Mesothelial cell of epicardium (in vitro differentiated cells): ENCODE measurements at places on chromosomes 7 and 10.

DNA sequence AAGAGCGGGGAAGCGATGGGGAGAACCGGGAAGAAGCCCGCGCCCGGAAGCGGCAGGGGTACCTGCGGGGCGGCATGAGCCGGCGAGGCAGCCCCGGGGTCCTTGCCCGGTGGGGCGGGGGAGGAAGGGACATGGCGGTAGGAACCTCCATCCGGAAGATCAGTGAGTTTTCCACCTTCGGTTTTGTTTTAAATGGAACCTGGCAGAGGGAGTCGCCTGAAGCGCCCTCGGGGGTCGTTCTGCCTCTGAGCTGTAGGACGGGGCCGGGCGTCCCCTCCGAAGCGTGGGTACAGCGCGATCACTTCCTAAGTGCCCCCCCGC, 471 bp downstream of the PFKP start:
- H3K4me1 ChIP-seq, result peaks cover 14% of the 10 kb centered on the region
- peak overlapping the region; percentile 87 for H3K4me3 ChIP-seq
- H3K27ac ChIP-seq, result no peak overlapping the region
- no peak for DNase-seq

GRCh38 chr7:128221929-128222403, 19.1 kb upstream of the LEP start:
- no peak for DNase-seq
- no peaks in the 10 kb centered on the region for H3K36me3 ChIP-seq
- peaks cover 68% of the 10 kb centered on the region for H3K27me3 ChIP-seq

DNA sequence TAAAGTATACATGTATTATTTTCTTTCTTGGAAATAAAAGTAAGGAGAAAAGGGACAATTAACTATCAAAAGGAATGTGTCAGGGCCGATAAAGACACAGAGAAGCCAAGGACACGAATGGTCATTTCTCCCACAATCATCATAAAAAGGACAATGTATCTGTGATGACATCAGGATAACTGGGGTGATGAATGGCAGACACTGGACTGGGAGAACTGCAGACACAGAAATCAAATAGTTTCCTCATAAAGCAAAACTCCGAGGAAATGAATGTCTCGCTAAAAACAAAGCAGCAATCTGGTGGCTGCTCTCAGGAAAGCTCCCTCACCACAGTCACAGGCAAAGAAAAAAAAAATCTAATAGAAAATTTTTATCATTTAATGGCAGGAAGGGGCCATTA, 69.3 kb upstream of the NPY start:
- H3K4me3 ChIP-seq, result no peak overlapping the region
- H3K4me1 ChIP-seq, result peaks cover 9% of the 10 kb centered on the region
- H3K36me3 ChIP-seq, result no peaks in the 10 kb centered on the region
- peaks cover 11% of the 10 kb centered on the region for H3K27me3 ChIP-seq

DNA sequence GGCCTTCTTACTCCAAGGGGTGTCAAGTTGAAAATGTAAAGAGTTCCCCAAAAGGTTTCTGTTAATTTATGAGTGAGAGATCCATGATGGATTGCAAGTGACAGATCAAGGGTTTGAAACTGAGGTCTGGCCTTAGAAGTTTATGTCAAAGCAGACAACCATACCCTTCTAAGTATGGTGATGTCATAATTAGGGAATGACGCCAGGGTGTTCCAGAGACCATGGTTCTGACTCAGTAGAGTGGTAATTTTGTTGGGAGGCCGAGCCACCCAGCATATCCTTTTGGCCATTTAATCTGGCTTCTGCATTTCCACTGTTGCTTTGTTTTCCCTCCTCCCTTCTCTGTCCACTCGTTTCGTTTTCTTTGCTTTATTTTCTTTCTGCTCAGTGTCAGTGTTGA, 2.7 kb downstream of the TRUB1 start:
- H3K4me3 ChIP-seq, result no peak overlapping the region
- no peak for DNase-seq
- peaks cover 21% of the 10 kb centered on the region for H3K4me1 ChIP-seq
- H3K36me3 ChIP-seq, result peaks cover 18% of the 10 kb centered on the region
- H3K27ac ChIP-seq, result peak overlapping the region; percentile 27
- no peaks in the 10 kb centered on the region for H3K27me3 ChIP-seq
